ENCODE measurements at places on chromosomes 2 and 18.

GRCh38 chr2:85174943-85175342 is 41.8 kb downstream of the TCF7L1 start:
- no peak for DNase-seq

- no peak for DNase-seq
Measured at GRCh38 chr2:9401059-9401547, 22.2 kb downstream of the ITGB1BP1 start.

DNA sequence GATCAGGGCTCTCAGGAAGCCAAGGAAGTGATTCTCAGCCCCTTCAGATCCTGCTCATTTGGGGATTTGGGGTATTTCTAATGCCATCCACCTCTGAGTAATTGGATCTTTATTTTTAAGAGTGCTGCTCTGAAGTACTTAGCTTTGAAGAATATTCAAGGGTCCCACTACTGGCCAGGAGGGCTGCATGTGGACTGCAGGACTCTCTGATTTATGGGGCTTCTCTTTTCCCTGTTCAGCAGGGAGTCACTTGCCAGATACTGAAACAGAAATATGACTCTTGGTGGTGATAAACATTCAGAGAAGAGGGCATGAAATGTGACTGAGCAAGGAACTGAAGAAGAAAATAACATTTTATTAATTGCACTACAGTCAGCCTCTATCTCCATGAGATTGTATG is 138.5 kb downstream of the MTX2 start:
- no peak for DNase-seq

DNA sequence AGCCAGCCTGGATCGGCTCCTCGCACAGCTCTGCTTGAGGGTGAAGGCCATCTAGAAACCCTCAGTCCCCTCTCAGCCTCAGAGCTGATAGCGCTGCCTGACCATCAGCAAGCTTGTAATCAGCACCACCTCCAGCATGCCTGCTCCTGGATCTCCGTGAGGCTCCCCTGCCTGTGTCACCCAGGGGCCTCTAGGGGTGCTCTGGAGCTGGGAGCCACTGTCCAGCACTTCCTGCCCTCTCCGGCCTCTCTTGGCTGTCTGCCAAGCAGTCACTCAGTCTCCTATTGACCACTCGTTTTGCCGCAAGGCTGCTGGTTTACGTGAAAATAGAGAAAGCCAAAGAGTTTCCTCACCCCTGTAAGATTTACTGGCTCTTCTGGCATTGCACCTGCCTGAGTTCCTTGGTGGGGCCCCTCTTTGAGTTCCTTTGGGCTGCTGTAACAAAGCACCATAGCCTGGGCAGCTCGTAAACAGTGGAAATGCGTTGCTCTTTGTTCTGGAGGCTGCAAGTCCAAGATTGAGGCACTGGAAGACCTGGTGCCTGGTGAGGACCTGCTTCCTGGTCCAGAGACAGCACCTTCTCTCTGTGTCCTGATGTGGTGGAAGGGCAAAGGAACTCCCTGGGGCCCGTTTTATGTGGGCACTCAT is 17.9 kb downstream of the CAPN10 start:
- peak; percentile 18 for DNase-seq

GRCh38 chr2:201357221-201357620 is at the start of gene FLACC1:
TSS of gene FLACC1 (minus strand) at chr2:201357345. CDS start at chr2:201351404, 5,941 bp downstream.
- no peak for DNase-seq

DNA sequence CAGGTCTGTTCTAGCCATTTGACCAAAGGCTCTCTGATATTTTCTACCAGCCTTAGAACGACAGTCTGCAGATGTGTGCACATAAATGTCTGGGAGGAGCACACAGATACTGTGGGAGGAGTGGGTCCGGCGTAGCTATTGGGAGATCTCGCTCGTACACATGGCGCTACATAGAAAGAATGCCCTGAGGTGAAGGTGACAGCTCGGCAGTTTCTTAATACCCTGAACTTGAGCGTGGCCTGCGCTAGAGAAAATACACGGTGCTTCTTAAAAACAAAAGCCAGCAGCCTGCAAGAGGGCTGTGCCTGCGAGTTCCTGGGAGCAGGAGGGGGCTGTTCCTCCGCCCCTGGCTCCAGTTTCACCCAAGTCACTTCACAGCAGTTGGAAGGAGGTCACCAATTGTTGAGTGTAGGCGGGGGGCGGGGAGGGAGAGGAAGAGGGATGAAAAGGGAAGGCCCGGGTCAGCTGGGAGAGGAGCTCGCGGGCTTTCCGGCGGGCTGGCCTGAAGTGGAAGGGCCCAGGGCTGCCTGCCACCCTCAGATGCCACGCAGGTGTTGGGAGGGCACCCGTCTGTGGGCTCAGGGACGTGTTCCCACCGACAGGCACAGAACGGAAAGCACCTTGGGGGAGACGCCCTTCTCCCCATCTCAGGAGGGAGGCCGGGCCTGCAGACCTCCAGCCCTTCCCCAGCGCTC is 124.7 kb upstream of the ZNF516 start:
- no peak for DNase-seq

- no peak for DNase-seq
Measured at GRCh38 chr2:240259924-240260529, 119.6 kb upstream of the OTOS start.

DNA sequence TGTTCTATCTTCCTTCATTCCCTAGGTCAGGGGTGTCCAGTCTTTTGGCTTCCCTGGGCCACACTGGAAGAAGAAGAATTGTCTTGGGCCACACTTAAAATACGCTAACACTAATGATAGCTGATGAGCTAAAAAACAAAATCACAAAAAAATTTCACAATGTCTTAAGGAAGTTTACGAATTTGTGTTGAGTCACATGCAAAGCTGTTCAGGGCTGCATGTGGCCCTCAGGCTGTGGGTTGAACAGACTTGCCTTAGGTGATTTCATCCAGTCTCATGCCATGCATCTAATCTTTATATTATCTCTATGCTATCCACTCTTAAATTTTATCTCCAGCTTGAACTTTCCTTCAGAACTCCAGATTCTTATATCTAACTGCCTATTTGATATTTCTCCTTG is 80.1 kb downstream of the CCDC85A start:
- no peak for DNase-seq

DNA sequence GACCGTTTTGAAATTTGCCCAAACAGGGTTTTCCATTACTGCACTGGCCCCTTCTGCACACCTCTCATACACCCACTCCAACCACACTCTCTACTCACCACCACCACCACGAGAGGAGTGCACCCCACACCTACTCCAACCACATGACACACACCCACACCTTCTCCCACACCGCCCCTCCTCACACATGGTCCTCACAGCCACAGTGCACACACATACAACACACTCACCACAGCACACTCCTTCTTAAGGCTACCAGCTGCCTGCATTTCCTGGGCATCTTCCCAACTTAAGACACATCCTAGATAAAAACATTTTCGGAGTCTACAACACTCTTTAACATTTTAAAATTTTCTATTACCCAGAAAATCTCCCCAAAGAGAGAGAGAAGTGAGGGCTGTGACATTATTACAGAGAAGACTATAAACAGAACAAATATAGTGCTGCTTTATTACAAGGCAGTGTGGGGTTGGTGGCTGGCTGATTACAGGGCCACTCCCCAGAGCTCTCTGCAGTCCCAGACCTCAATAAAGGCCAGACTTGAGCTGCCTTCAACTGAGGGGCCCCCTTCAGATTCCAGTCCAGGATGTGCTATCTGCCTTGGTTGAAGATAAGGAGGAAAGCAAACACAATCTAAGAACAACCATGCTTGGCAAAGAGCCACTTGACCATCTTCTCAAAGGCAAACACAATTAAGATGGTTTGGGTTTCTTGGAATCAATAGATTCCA is 36.1 kb downstream of the NHEJ1 start:
- no peak for DNase-seq

DNA sequence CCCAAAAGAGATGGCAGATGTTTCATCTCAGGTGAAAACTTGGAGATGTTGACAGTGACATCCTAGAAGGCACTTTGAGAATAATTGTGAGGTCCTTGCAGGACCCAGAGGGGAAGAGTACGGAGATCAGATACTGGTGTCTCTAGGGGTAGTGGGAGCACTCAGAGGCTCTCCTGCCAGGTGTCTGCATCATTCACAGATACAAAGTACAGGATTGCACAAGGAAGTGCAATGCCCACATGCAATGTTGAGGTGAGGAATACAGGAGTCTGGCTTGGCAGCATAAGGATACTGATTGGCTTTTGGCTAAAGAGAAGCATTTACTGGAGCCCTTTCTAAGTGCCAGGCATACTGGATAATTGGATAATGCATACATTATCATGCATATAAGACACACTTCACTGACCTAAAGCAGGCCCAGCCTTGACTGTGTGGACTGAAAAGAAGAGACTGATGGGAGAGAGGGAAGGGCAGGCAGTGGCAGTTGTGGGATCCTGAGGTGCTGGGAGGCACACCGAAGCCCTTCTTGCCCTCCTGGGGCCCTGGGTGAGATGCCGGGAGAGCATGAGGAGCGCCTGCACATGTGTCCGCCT is 31.0 kb upstream of the NCKAP5 start:
- no peak for DNase-seq

DNA sequence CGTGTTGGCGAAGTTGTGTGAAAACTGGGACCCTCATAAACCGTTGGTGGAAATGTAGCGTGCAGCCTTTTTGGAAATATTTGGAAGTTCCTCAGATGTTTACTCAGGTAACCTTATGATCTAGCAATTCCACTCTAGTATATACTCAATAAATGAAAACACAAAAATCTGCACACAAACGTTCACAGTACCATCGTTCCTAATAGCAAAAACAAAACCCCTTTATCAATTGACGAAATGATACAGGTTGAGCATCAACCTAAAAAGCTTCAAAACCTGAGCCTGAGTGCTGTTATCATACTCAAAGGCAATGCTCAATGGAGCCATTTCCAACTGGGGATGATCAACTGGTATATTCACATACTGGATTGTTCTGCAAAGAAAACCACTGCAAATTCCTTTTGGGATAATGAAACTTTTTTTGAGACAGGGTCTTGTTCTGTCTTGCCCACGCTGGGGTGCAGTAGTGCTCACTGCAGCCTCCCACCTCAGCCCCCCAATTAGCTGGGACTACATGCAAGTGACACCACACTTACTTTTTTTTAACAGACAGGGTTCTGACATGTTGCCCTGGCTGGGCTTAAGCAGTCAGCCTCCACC is 777 bp upstream of the C18orf32 start:
- no peak for DNase-seq

GRCh38 chr2:40244675-40245074 is 207.2 kb downstream of the SLC8A1 start:
- DNase-seq = no peak

DNA sequence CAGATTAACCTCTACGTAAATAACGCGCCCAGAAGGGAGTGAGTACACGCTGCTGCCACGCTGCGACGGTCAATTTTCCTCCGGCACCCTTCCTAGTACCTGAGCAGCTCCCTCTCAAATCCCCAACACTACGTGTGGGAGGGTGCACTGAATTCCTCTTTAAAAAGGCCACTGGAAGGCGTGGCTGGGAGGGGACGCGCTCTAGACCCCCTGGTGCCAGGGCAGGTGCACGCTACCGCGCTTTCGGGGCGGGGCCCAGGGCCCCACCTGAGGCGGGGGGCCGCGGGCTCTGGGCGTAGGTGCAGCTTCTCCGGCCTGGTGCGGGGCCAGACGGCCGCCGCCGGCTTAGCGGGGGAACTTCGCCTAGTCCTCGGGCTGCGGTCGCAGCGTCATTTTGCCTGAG is 668 bp upstream of the ANKRD12 start:
- DNase-seq = no peak

GRCh38 chr18:9333441-9334328 is 888 bp upstream of the TWSG1 start:
- no peak for DNase-seq

GRCh38 chr18:60022671-60023276 is 123.0 kb downstream of the PMAIP1 start:
- DNase-seq = no peak

- no peak for DNase-seq
Measured at GRCh38 chr18:55236150-55236931, 277.1 kb upstream of the CCDC68 start.

GRCh38 chr2:240301256-240301795 is 134.1 kb upstream of the GPC1 start:
- DNase-seq = no peak

DNA sequence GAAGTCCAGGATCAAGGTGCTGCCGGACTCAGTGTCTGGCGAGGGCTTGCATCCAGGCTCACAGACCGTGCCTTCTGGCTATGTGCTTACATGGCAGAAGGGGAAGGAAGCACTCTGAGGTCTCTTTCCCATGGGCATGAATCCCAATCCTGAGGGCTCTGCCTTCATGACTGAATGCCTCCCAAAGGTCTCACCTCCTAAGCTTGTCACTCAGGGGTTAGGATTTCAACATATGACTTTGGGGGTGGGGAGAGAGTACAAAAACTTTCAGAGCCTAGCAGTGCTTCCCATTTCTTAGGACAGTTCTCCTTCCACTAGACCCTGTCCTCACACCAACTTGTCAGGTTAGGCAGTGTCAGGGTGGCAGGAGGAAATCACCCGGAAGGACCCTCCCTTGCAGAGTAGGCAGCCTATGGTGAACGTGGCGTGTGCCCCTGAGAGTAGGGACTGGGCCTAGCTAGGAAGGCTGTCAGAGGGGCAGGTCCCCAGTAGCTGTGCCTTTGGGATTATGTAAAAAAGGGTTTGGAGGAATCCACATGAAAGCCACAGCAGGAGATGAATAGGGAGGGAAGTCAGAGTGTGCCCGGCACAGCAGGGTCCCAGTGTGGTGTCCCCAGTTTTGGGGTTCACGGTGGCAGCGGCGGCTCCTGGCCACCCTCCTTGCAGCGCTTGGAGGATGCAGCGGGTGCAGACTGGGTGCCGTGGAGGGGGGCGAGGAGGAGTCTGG is 233.3 kb downstream of the LDLRAD4 start:
- no peak for DNase-seq

DNA sequence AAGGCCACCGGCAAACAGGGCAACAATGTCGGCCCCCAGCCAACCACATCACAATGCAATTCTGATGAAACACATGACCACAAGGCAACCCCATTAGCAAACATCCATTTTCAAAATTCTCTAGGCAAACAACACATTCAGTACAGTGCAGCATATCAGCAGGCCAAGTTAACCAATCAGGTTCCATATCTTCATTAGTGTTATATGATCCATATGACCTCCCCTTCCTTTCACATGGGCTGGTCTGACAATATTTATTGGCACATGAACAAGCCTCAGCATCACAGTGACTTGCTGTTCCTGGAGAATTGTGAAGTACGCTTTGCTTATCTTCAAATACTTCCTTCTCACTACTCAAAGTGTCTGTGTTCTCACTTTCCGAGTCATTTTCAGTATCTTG is 19.8 kb downstream of the RNF103 start:
- no peak for DNase-seq

DNA sequence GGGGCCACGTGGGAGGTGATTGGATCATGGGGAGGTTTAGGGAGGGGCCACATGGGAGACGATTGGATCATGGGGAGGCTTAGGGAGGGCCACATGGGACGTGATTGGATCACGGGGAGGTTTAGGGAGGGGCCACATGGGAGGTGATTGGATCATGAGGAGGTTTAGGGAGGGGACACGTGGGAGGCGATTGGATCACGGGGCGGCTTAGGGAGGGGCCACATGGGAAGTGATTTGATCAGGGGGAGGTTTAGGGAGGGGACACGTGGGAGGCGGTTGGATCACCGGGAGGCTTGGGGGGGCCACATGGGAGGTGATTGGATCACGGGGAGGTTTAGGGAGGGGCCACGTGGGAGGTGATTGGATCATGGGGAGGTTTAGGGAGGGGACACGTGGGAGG is 22.5 kb upstream of the SALL3 start:
- DNase-seq = no peak

- DNase-seq = no peak
Measured at GRCh38 chr2:5938566-5938896, 246.3 kb downstream of the SOX11 start.
